Left ventricle myocardium inferior (tissue), 1 donor: ENCODE measurements at places on chromosomes 6 and 20.

- no peak for DNase-seq
Observed at GRCh38 chr6:113434641-113435040, 422.5 kb upstream of the MARCKS start.

GRCh38 chr6:16857969-16858592 is 96.8 kb upstream of the ATXN1 start:
- DNase-seq: no peak

DNA sequence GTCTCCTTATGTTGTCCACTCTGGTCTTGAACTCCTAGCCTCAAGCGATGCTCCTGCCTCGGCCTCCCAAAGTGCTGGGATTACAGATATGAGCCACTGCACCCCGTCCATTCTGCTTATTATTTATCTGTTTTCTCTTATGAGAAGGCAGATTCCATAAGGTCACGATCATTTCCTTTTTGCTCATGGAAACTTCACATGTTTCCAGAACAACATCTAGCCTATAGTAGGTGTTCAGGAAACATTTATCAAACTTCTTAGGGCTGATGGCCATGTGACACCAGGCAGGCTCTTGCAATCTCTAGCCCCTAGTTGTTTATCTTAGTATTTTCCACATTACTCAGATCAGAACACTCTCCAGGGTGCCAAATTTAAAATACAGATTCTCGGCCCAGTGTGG is 61.2 kb downstream of the ZFP64 start:
- no peak for DNase-seq

DNA sequence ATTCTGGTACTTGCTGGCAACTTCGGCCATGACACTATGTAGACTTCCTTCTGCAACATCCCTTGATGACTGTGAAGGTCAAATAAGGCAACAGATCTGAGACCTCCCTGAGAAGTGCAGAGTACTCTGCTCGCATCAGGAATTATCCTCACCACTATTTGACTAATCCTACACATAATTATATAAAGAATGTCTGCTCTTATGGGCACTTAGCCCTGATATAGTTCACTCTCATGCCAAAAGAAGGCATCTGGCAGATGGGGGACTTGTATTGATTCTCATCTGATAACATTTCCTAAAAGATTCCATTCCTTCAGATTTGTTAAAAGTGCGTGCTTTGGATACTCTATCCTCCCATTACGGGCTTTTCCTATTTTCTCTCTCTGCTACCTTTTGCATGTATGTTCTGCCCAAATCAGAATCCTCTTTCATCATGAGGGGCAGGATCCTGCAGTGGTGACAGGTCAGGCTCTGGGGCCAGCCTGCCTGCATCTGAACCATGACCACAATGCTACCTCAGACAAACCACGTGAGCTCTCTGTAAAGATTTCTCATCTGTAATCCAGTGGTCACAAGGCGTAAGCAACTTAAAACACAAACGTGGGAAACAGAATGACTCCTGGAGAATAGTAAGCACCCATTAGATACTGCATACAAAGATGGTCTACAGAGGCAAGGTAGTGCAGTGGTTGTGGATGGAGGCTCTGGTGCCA is 134.0 kb downstream of the GJA10 start:
- no peak for DNase-seq

DNA sequence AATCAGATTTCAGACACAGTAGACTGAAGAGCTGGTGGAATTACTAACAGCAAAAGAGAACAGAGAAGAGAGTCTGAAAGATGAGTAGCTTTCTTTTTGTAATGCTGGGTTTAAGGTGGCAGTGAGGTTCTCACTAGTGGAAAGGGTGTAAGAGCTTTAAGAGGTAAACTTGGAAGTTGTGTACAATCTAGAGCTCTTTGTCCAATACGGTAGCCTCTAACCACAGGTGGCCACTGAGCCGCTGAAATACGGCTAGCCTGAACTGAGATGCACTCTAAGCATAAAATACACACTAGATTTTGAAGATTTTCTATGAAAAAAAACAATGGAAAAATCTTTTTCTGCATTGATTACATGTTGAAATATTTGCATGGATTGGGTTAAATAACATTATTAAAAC is 4.0 kb downstream of the ELOVL2 start:
- no peak for DNase-seq

DNA sequence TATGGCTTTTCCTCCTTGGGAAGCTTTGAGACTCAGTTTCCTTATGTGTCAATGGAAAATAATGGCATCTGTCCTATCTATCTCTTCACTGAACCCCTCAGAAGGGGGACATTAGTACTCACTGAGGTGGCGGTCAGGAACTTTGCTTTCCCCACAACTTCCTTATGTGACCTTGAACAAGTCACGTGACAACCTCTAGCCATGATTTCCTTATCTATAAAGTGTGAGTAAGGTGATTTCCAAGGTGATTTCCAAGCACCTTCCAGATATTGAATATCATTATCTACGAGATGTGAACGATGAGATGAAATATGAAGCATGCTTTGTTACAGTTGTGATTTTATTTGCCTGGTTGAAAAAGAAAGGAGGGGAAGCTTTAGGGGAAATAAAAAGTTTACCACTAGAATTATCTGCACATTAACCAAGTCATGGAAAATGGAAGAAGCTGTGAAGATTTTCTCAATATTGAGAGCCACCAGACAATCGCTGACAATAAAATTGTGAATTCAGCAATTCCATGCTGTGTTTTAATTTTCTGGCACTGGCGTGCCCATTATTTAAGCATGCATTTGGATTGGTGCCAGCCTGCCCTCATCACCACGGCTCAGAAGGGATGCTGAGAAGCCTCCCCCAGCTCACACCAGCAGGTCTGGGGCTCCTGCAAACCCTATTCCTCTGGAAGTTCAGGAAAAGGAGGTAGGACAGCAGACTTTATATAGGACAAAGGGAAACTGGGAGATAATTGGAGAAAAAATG is 255.3 kb downstream of the CD83 start:
- no peak for DNase-seq

GRCh38 chr20:24797113-24797512 is 152.0 kb upstream of the CST7 start:
- DNase-seq: no peak

GRCh38 chr6:15316754-15317153 is 70.9 kb downstream of the JARID2 start:
- DNase-seq: no peak

- DNase-seq: no peak
Observed at GRCh38 chr20:30168025-30168799, 1089.3 kb upstream of the DEFB115 start.

- no peak for DNase-seq
Observed at GRCh38 chr6:170269846-170270541, 20.9 kb downstream of the DLL1 start.

GRCh38 chr20:42443200-42443599 is 746.5 kb downstream of the PTPRT start:
- no peak for DNase-seq

GRCh38 chr20:13953227-13953626 is 37.2 kb downstream of the SEL1L2 start:
- DNase-seq: no peak

DNA sequence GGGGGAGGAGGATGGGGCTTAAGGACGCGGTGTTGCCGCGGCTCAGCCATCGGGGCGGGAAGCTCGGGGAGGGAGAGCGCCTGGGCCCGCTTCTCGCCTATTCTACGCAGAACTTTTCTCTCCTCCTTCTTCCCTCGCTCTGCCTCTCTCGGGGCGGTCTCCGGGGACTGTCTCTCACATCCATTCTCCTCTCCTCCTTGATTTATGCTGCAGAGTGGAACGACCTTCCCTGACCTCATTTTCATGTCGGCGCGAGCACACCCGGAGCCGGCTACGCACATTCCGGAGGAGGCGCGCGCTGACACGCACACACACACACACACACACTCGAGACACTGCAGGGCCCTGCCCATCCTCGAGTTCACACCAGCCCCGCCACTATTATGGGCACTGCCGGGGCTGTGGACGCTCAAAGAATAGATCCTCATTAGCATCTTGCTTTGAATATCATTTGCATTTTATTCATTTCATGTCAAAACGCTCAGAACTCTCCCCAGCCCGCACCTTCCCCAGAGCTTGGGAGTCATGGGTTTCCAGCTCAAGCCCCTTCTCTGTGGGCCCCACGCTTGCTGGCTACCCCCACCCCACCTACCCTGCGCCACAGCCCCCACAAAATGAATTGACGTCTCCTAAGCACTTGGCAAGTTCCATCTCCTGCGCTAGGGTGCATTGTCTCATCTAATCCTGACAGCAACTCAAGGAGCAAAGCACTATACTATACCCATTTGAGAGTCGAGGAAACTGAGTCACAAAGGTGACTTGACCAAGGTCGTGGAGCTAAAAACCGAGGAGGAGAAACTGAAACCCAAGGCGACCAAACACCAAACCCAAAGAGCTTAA is 36.8 kb downstream of the NCR2 start:
- DNase-seq: no peak

DNA sequence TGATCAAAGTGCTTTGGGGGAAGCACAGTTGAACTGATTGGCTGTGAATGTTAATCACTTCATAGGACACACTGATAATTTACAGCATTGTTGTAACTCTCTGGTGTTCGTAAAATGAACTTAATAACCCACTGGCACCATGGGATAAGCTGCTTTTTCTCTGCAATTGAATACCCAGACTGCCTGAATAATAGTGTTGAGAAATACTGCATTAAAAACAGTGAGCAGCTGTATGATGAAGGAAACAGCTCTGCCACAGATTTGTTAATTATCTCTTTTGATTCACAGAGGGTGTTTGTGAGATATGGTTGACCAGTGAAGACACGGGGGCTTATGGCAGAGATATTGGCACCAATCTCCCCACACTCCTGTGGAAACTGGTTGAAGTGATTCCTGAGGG is 420.9 kb downstream of the CDKAL1 start:
- DNase-seq: no peak

GRCh38 chr20:61341605-61342004 is 89.5 kb downstream of the CDH4 start:
- DNase-seq: no peak
